ENCODE measurements at places on chromosomes 7 and 10. TPM values are rescaled to one million over a fixed set of nuclear protein-coding genes. Genes with fewer than 3 reads are reported as not detected.

Gene CNTNAP2
- total RNA-seq = not detected

Gene GDF10
- not detected for total RNA-seq

Gene TMEM229A
- not detected for total RNA-seq

Gene DKK1
- total RNA-seq = 220 TPM

Gene CABCOCO1
- 0.07 TPM for total RNA-seq

Gene GPR15LG
- total RNA-seq = not detected

Gene FAM25A
- not detected for total RNA-seq

Gene GPRIN2
- not detected for total RNA-seq

Gene IL2RA
- not detected for total RNA-seq

Gene NKX6-2
- not detected for total RNA-seq

Gene AHCYL2
- 14.9 TPM for total RNA-seq

Gene HECW1
- total RNA-seq = not detected

Gene MSS51
- total RNA-seq = 2.0 TPM

Gene HKDC1
- 0.93 TPM for total RNA-seq

Gene EGR2
- total RNA-seq = 0.13 TPM

Gene FFAR4
- not detected for total RNA-seq

Gene HYAL4
- total RNA-seq = not detected

Gene MALRD1
- not detected for total RNA-seq

Gene LAMB1
- 673 TPM for total RNA-seq

Gene H2BK1
- total RNA-seq = not detected

Gene PDIA4
- 342 TPM for total RNA-seq

Gene SPOCK2
- total RNA-seq = 0.29 TPM
